ENCODE measurements at places on chromosomes 7 and 10.

DNA sequence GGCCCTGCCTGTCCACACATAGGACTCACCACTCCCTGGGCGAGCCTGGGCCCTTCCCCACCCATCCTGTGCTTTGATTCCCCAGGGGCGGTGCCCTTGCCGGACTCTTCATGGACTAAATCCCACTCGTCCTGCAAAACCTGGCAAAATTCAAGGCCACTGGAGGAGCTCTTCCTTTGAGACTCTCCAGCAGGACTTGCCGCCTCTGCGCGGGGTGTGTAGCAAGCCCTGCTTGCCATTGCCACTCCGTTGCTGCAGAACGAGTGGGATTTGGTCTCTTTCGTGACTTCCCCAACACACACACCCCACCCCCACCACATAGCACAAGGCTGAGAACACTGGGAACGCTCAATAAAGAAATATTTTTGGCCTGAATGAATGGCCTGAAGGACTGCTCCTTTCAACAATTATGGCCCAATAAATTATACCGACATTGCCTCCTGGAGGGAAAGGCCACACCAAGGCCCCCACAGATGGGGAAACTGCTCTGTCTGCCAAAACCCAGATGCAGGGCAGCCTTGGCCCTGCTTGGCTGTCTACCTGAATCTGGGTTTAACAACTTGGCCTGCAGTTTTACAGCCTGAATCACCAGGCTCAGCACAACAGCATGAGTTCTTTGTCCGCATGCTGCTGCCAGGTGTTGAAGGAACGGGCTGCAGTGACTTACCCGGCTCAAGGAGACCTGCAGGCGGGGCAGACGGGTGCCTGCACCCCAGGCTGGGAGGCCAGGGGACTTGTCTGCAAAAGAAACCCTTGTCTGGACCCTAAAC is 72.8 kb upstream of the KAT6B start:
- no peak for DNase-seq

DNA sequence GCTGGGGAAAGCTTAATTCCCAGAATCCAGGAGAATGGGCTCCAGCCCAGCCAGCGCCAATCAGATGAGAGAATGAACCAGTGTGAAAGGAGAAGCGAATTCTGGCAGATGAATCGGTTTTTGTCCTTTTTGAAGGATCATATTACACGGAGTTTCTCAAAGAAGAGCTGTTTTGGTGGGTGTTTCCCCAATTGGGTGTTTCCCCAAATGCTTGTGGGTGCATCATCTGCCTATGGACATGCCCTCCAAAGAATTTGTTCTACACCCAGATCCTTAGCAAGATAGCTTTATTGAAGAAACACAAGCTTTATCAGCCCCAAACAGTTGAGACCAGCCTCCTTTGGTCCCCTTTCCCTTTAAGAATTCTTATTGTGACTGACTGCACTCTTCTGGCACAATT is 186.5 kb upstream of the GPR26 start:
- no peak for DNase-seq

- no peak for DNase-seq
These were observed 4.4 kb upstream of the GLI3 start for GRCh38 chr7:42241424-42241823.

DNA sequence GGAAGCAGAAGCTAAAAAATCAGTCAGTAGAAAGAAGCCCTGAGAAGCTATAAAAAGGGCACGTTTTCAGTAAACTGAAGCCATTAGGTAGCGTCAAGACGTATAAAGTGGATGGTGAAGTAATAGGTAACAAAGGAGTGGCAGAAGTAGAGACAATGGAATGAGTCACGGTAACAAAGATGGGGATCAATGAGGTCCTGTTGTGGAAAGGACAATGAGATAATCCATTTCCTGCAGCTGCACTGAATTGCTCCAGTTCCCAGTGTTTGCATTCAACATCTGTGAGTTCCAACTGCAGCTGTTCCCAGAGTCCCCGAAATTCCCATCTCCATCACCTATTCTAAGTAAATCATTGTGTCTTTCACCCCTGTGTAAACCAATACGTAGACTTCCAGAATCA is 4.8 kb upstream of the HYCC1 start:
- no peak for DNase-seq

GRCh38 chr10:112852306-112852705 is 97.7 kb upstream of the TCF7L2 start:
- DNase-seq = no peak

DNA sequence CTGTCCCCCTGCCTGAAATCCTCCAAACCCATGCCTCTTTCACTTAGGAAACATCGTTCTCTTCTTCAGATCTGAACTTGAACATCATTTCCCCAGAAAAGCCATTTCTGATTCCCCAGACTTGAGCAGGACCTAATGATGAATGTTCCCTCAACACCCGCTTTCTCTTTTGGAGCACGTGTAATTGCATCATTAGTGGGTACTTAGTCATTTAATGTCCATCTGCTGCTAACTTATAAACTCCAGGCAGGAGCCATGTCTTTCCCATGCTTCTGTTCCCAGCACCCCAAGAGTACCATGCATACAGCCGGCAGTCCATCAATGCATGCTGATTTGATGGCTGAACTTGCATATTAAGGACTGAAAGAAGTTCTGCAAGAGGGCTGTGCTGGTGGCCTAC is 36.5 kb upstream of the ECHDC3 start:
- DNase-seq = no peak

- DNase-seq = no peak
These were observed 41.3 kb upstream of the FAM180A start for GRCh38 chr7:135789956-135790355.

- no peak for DNase-seq
These were observed 157.6 kb downstream of the GRK5 start for GRCh38 chr10:119364645-119365600.

GRCh38 chr10:80268266-80268665 is 21.2 kb downstream of the MAT1A start:
- DNase-seq = no peak

DNA sequence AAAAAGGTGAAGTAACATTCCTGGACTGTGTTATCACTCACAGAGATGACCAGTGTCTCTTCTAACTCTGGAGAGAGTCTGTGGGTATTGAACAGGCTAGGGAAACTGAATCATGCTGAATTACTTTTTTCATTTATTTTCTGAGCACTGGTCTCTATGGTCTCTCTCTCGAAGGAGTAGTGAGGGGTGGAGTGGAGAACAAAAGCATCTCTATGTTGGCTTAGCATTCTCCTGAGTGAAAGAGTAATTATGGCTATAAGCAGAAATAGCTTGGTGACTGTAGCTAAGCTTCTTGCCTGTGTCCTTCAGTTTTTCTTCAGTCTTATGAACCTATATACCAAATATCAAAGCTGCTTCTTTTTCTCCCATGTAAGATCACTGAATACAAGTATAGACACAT is 64.6 kb upstream of the PTN start:
- DNase-seq = no peak

GRCh38 chr10:122112625-122113160 is 123.7 kb downstream of the TACC2 start:
- no peak for DNase-seq

GRCh38 chr7:13901577-13901976 is 87.9 kb downstream of the ETV1 start:
- no peak for DNase-seq

DNA sequence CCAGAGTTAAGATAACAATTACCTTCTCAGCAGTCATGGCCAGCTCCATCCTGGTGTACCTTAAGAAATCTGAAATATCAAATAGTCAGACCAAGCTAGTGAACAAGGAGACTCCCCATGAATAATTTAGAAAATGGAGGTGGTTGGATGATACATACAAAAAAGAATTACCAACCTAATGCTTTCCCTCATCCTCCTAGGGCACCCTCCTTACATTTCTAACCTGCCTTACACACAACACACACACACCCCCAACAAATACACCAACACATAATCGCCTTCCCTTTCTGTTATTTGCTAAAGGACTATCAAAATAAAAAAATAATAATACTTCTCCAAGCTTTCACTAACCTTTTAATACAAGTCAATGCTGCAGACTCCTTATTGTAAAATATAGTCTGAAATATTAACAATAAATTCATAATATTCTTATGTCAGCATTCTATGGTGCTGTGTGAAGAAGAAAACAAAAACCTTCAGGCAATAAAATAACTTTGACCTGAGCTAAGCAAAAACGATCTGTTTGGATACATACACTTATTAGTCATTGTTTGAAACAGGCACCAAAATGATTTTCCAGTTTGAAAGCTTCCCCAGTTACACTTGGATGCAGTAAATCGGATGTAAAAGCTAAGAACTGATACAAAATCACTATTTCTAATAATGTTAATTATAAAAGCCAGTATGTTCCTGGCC is 3.4 kb downstream of the TWIST1 start:
- DNase-seq = no peak

Data from stimulated activated CD4-positive, alpha-beta T cell treated with anti-CD3 and anti-CD28 coated beads, TNF-alpha, amount 100 ng/mL, for 24 hours (primary cell).